ENCODE measurements at places on chromosomes 7 and 10.

DNA sequence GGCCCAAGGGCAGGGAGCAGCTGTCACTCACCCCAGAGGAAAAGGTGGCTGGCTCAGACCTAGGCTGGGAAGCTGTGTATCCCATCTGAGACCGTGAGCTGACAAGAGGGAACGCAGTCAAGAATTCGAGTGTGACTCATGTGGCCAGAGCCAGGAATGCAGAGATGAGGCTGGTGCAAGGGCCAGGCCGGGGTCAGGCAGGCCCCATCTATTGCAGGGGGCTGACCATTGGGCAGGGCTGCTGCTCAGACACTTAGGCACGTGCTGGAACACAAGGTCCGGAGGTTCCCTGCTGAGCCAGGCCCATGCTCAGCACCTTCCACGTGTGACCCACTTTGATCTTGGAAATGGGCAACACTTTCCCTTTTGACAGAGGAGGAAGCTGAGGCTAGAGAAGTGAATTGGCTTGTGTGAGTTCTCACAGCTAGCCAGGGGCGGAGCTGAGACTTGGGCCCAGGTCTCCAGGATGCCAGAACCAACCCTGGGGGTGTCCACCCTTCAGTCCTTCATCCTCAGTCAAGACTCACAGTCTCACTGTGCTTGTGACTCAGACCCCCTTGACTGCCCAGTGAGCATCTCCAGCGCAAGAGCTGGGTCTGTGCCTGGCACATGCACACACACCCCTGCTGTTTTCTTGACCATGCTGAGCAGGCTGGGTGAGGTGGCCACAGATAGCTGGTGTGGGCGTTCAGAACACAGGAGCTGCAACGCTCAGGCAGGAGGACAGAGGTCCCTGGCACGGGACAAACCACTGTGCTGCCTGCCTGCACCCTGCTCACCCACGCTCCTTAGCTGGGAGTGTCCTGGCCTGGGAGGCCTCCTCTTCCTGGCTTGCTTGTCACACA, 47.6 kb upstream of the PPIF start:
- DNase-seq = no peak

- no peak for DNase-seq
These were observed 22.8 kb downstream of the SGMS1 start for GRCh38 chr10:50600831-50601477.

DNA sequence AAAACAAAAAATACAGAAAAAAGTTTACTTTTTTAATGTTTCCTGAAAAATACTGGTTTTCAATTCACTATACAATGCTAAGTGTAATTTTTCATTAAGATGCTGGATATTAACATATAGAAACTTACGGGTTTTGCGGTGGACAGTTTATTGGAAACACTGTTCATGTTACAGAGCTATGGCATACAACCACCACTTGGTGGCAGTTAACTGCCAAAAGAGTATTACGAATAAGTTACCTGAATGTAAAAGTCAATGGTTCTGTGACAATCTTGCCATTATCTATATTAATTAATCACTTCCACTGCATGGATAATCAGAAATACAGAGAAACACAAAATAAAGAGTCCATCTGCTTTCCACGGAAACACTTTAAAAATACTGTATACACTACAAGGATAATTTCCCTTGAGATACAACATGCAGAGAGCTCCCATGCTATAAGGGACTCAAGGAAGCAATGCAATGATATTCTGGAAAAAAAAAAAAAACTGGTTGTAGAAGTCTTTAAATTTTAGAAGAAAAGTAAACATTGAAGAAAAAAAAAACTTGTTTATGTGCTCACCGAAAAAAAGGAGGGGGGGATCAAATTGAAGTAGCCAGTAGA, 97.0 kb downstream of the TPK1 start:
- DNase-seq = no peak

- no peak for DNase-seq
These were observed 88.4 kb upstream of the PPIF start for GRCh38 chr10:79258894-79259293.

DNA sequence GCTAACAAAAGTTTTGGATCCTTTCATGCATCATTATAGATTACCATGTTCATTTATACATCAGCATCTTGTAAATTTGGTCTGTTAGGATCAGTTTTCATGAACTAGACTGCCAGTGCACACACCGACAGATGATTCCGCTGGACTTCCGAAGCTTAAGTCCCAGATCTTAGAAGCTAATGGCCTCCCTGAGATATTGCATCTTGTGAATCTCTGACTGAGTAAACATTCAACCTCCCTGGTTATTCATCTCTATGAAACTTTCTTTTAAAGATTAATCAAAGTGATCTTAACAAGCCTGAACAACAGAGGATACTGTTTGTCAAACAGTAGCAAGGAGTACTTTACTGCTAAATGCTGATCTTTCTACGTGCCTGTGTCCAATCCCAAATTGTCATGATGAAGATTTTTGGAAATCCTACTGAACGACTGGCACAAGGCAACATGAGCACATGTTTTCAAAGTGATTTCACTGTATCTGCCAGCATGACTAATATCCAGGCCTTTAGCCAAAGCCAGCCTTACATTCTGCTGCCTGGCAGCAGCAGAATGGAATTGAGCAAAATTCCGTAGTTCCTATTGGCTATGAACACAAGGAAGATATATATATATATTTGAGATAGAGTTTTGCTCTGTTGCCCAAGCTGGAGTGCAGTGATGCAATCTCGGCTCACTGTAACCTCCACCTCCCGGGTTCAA, 91.3 kb upstream of the ANK3 start:
- DNase-seq = no peak

- no peak for DNase-seq
These were observed 50.3 kb upstream of the EGR2 start for GRCh38 chr10:62866451-62866850.

DNA sequence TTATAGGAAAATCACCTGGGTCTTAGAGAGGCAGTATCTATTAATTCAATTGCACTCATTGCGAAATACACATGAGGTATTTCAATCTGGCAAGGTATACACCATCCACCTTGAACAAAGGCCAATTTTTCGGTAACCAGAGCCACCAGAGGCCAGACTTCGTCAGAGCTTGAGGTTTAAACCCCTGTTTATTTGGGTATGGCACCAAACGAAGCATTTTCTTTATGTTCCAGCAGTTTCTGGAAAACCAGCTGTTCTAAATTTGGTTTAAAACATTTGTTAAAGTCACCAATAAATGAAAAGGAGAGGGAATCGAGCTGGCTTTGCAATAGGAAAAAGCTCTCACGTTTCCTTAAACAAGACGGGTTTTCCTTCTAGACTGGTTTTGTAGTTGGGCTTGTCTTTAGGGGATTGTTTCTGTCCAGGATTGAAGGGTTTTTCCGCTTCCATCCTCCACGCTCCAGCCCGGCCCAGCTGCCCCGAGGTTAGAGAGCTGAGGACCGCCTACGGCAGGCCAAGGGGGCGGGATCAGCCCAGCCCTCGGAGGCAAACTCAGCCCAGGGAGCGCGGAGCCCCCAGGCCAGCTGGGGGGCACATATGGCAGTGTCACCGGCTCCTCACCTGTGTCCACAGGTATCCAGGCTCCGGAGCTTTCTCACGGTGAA, 539.4 kb upstream of the MGMT start:
- DNase-seq = no peak

GRCh38 chr10:3782451-3783315, 2.3 kb downstream of the KLF6 start:
- no peak for DNase-seq

DNA sequence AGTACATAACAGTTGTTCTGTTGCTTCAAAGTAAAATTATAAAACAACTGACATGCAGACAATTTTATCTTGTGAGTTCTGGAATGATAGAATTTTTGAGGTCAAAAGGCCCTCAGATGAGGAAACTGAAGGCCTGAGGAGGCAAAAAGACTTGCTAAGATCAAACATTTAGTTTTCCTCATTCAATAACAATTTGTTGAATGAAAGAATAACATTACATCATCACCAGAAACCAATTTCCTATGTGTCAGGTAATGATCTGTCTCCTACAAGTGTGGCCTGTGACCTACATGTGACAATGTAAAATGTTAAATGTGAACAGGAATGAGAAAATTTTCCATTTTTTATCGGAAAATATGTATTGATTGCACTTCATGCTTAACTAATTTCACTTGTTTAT, 16.6 kb upstream of the ASB4 start:
- no peak for DNase-seq

DNA sequence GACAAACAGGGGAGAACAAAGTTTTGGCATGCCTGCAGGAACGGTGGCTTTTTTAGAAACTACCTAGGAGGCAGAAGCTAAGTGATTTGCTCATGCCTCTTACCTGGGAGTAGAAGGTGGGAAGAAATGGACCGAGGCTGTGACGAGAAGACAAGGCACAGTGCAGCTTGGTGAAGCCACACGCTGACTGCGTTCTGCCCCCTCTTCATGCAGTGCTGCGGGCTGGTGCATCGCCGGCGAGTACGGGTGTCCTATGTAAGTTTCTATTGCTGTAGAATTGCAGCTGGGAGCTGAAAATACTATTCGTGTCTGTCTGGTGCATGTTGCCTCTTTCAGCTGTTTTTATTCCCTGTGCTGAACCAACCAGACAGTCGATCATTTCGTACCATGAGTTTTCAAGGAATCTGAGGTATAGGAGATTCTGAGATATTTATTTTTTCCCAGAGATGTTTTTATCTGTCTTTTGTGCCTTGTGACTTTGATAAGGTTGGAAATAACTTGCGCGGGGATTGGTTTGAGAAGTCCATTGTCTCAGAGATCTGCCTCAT, 120.9 kb downstream of the CACNB2 start:
- no peak for DNase-seq

DNA sequence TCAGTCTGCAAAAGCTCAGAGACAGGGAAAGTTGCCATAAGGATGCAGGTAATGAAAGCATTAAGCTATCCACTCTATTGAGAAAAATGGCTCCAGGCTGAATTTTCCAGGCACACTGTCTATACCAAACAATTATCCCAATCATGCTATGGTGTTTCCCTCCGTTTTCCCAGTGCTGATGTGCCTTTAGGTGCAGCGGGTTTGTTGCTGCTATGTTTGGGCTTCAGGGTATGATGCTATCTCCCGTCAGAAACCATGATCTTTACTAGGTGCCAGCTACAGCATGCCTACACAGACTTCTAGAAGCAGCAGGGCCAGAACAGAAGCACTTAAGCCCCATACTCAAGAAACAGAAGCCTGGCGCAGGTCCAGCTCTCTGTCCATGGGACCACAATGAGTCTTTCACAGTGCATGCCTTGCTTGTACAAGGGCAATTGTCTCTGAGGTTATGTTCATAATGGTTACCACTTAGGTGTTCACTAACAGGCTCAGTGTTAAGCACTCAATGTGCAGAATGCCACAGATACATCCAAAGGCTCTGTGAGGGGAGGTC, 19.4 kb downstream of the STEAP1B start:
- DNase-seq = no peak

DNA sequence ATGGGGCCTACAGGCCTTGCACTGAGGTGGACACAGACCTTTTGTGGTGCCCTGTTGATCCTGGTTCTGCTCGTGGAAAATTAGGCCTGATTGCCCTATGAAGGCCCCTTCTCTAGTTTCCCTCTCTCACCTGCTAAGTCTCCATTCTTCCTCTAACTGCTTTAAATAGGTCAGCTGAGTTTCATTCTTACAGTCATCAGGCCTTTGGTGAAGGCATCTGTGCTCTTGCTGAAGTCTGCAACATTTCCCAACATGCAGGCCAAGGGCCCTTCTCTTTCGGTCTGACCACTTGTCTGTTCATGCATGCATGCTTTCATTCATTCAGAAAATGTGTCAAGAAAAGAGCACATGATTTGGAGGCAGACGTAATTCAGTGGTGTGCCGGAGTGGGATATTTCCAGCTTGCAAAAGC, 244.0 kb downstream of the BUB3 start:
- DNase-seq = no peak

DNA sequence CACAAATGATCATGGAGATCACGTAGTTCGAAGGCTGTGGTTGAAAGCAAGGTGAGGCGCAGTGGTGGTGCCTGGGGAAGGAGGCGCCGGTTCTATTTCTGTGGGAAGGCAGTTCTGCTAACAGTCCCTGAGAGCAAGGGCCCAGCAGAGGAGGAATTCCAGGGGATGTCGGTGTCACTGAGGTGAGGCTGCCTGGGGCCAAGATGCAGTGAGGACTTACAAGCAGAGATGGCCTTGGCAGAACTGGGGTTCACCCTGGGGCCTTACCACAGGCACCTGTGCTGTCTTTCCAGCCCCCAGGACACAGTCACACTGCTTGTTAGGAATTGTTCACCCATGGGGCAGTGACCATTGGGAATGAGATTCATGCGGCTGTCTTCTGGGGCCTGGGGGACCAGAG, 26.7 kb downstream of the GBX1 start:
- DNase-seq = no peak

GRCh38 chr10:112490545-112490944, 43.5 kb downstream of the VTI1A start:
- DNase-seq = no peak

- DNase-seq = no peak
These were observed 964.5 kb downstream of the CNTNAP2 start for GRCh38 chr7:147081117-147081516.

DNA sequence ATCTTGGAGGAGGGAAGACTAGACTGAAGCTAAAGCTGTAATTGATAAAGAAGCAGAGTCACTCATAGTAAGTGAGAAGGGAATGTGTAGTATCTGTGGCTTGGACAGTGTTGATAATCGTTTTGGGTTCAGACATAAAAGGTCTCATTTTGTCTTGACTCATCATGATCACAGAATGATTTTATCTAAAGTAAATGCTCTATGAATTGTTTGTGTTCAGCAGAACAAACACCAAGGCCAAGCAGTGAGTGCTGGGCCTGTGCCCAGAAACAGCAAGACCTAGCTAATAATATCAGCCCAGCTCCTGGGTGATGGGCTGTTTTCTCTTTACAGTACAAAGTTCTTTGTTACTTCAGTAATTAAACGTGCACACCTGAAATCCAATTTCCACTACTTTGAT, 26.7 kb upstream of the CD36 start:
- no peak for DNase-seq

DNA sequence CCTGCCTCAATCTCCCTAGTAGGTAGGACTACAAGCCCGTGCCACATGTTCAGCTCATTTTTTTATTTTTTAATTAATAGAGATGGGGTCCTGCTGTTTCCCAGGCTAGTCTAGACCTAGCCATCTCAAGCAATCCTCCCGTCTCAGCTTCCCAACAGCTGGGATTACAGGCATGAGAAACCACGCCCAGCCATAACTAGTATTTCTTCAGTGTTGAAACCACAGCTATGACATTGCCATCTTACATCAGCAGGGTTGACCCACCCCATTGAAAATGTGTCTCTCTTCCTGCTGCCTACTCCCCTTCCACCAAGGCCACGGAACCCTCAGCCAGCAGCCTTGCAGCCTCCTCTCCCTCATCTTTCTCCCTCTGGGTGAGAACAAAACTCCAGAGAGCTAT, 62.1 kb upstream of the ZNF746 start:
- DNase-seq = no peak

GRCh38 chr10:61975391-61975932, 74.0 kb downstream of the ARID5B start:
- no peak for DNase-seq

- DNase-seq = peak; percentile 77
These were observed at the start of gene CELF2 for GRCh38 chr10:11017570-11018431. CELF2 (plus strand) TSS chr10:11017872; CDS start chr10:11018090, 218 bp downstream.

GRCh38 chr7:77239471-77239870, 39.9 kb upstream of the FGL2 start:
- DNase-seq = no peak

- no peak for DNase-seq
These were observed 327.8 kb downstream of the PTPRN2 start for GRCh38 chr7:158259671-158260418.

Measured in nephron progenitor cell (in vitro differentiated cells).